D341Med (cell line): ENCODE measurements at places on chromosomes 1 and 21.

DNA sequence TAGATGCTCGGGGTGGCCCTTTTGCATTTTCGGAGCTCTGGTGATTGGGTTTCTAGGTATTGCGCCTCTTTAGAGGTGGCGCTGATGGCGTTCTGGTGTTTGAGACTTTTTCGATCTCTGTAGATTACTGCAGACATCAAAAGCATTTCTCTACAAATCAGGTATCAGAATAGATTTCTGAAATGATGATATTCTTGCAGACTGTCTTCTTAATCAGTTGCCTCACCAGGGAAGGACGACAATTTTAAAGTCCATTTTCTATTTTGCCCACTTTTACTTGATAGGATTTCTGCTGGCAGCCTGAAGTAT is 65.2 kb upstream of the VAMP3 start:
- no peak for DNase-seq

DNA sequence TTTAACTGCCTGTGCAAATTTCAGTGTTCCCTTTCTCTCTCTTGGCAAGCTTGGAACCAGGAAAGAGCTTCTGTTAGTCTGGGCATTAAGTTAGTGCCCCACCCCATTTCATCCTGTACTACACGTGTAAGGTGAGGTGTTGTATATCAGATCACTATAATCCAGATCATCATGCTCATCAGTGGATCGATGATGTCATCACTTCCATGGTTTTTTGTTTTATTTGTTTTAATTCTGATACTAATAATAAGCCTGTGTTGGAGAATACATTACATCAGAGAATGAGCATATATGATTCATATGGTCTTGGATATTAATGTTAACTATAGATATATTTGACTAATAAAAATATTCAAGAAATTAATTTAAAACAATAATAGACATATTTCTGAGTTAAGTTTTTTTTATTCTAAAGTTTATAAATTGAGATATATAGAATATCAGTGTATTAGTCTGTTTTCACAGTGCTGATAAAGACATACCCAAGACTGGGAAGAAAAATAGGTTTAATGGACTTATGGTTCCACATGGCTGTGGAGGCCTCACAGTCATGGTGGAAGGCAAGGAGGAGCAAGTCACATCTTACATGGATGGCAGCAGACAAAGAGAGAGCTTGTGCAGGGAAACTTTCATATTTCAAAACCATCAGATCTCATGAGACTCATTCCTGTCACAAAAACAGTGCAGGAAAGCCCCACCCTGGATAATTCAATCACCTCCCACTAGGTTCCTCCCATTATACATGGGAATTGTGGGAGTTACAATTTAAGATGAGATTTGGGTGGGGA is 588.3 kb upstream of the B3GALT2 start:
- DNase-seq, result no peak

- no peak for DNase-seq
Measured at GRCh38 chr1:116408193-116408592, 35.1 kb downstream of the ATP1A1 start.

- DNase-seq, result no peak
Measured at GRCh38 chr1:58524353-58524945, 22.1 kb downstream of the OMA1 start.

- DNase-seq, result peak; percentile 89
Measured at GRCh38 chr1:10941891-10942541, 70.4 kb upstream of the TARDBP start.

- DNase-seq, result no peak
Measured at GRCh38 chr1:162385702-162386101, 4.2 kb downstream of the C1orf226 start.

GRCh38 chr1:82329226-82329625 is 528.5 kb downstream of the ADGRL2 start:
- DNase-seq, result no peak

- no peak for DNase-seq
Measured at GRCh38 chr1:160062230-160062532, 7.8 kb downstream of the KCNJ10 start.

GRCh38 chr1:180778782-180779398 is 133.8 kb upstream of the KIAA1614 start:
- peak; percentile 60 for DNase-seq

GRCh38 chr1:52511439-52511838 is 41.5 kb downstream of the TUT4 start:
- DNase-seq, result no peak

DNA sequence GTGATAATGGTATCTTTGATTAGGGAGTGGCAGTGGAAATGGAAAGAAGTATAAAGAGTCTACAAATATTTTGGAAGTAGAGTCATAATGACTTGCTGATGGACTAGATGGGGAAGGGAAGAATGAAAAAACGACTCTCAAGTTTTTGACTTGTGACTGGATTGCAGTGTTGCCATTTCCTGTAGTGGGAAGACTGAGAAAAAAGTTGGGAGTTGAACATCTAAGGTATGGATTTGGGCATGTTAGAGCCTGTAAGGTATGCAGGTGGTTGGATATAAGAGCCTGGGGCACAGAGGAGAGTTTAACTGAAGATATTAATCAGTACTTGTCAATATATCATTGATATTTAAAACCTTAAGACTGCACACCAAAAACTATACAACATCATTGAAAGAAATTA is 19.4 kb downstream of the DNM3 start:
- no peak for DNase-seq

DNA sequence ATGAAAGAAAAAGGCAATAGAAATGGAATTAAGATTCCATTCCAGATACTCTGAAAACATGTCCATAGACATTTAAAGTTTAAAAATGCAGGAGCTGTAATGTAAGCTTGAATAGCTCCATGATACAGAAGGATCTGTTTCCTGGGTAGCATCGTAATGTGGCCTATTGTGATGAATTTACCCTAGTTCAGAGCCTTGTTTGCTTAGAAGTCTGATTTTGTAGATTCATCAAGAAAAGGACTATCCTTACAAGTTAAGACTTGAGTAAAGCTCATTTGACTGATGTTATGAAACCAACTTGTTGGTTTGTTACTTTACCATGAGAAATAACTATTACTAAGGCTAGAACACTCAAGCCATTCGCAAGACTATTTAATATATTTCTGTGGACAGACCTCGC is 55.5 kb downstream of the KIF1B start:
- DNase-seq, result no peak

DNA sequence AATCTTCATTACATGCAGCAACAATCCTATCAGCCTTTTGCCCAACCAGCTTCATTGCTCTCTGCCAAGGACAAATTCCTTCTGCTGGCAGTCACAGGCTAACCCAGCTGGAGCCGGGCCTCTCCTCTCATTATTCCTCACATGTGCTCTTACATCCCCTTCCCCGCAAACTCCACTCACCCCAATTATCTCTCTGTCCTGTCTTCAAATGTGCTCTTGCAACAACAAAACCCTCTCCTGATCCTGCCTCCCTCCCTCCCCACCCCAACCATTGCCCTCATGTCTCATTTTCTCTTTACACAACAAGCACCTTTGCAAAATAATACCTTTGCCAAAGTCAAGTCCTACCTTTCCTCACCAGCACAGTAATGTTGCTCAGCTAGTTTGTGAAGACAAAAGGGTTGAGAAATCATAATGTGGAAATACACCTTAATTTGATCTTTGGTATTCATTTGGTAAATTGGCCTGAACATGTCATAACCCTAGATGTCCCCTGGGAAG is 36.0 kb upstream of the DHCR24 start:
- no peak for DNase-seq
